ENCODE measurements at places on chromosomes 16 and 17.

GRCh38 chr17:32565401-32565800 lies 78.6 kb downstream of the CDK5R1 start:
- no peak for DNase-seq

GRCh38 chr16:58415003-58415402 lies 22.7 kb downstream of the GINS3 start:
- DNase-seq: no peak

DNA sequence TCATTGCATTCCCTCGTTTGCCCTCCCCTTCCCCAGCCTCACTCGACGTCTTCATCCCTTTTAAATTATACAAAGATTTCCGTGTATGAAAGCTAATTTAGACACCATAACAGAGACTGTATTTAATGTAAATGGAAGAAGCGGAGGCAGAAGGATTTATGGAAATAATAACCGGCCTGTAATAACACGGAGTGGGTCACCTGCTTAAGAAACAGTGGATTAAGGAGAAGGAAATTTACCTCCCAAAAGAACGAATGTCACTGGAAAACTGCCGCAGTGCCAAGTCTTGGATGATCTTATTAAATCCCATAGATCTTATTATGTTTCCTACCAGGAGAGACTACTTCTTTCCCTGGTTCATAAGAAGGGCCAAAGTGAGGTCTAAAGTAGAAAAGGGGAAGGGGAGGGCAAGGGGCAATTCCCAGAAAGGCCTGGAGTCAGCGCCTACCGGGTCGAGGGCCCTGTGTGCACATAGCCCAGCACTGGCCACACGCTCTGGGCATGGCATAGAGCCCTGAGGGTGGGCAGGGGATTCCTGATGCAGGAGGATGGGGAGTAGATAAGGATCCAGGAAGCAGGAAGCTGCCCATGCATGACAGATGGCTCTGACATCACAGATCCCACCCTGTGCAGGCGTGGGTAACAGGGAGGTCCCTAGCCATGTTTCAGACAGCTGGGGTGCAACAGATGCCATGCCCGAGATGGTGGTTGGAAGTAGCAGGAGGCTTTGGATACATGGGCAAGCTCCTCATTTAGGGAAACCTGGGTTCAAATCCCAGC lies 56.2 kb upstream of the RPL38 start:
- no peak for DNase-seq

GRCh38 chr16:89821438-89822187 lies 5.2 kb upstream of the FANCA start:
- no peak for DNase-seq

DNA sequence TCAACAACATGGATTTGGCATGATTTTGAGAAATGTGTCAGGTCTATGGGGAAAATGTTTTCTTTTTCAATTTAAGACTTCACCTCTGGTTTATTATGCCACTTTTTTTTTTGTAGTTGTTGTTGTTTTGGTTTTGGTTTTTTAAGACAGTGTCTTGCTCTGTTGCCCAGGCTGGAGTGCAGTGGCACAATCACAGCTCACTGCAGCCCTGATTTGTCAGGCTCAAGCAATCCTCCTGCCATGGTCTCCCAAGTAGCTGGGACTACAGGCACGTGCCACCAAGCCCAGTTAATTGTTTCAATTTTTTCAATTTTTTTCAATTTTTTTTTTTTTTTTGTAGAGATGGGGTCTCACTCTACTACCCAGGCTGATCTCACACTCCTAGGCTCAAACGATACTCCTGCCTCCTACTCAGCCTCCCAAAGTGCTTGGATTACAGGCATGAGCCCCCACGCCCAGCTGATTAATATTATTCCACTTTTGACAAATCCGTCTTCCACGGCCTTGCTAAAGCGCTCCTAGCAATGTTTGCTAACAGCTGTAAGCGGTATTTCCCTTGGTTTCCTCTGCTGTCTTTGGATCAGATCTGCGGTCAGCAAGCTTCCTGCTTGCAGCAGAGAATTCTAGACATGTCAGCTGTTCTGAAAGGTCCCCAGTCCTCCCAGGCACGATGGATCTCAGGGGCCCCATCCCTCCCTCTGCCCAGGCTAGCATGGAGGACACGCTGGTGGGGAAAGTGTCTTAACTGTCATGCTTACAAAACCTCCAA lies 7.0 kb upstream of the MILR1 start:
- no peak for DNase-seq

GRCh38 chr16:66342294-66342900 lies 24.1 kb upstream of the CDH5 start:
- DNase-seq: peak; percentile 14

DNA sequence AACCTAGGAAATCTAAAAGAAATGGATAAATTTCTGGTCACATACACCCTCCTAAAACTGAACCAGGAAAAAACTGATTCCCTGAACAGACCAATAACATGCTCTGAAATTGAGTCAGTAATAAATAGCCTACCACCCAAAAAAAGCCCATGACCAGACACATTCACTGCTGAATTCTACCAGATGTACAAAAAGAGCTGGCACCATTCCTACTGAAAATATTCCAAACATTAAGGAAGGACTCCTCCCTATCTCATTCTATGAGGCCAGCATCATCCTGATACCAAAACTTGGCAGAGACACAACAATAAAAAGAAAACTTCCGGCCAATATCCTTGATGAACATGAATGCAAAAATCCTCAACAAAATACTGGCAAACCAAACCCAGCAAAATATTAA lies 52.9 kb downstream of the TTC19 start:
- no peak for DNase-seq

- no peak for DNase-seq
Observed at GRCh38 chr17:5798094-5798493, 213.8 kb upstream of the NLRP1 start.

DNA sequence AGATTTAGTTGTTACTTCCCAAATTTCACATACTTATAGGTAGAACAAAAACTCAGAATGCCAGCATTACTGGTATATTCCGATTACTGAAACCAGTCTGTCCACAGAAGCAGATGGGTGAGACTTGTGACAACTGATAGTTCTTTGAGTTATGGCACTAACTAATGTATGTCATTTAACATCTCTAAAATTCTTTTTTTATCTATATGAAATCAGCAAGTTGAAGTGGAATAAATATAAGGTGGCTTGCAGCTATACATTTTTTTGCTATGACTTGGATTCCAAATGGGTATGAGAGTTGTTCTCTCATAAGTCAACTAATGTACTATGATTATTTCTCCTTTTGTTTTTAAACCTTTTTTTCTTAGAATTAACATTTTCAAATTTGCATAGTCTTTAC lies 69.1 kb downstream of the VMP1 start:
- DNase-seq: no peak

GRCh38 chr16:72815348-72816318 lies 232.3 kb downstream of the ZFHX3 start:
- no peak for DNase-seq

DNA sequence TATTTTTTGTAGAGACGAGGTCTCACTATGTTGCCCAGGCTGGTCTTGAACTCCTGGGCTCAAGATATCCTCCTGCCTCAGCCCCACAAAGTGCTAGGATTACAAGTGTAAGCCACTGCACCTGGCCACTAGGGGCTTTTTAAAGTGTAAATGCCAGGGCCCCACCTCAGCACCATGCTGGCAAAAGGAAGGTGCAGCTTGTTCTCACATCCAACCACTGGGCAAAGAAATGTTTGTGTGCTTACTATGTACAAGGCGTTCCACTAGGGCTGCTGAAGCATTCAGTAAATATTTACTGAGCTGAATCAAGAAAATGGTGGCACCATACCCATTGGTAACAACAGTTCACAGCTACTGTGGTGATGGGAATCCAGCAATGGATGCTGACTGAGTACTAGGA lies 22.6 kb downstream of the COG1 start:
- DNase-seq: no peak

GRCh38 chr17:75133001-75133400 lies 1.5 kb upstream of the NT5C start:
- no peak for DNase-seq

GRCh38 chr16:48481211-48481610 lies 96.0 kb upstream of the SIAH1 start:
- DNase-seq: no peak

- DNase-seq: no peak
Observed at GRCh38 chr16:15141586-15141985, 47.5 kb upstream of the RRN3 start.

DNA sequence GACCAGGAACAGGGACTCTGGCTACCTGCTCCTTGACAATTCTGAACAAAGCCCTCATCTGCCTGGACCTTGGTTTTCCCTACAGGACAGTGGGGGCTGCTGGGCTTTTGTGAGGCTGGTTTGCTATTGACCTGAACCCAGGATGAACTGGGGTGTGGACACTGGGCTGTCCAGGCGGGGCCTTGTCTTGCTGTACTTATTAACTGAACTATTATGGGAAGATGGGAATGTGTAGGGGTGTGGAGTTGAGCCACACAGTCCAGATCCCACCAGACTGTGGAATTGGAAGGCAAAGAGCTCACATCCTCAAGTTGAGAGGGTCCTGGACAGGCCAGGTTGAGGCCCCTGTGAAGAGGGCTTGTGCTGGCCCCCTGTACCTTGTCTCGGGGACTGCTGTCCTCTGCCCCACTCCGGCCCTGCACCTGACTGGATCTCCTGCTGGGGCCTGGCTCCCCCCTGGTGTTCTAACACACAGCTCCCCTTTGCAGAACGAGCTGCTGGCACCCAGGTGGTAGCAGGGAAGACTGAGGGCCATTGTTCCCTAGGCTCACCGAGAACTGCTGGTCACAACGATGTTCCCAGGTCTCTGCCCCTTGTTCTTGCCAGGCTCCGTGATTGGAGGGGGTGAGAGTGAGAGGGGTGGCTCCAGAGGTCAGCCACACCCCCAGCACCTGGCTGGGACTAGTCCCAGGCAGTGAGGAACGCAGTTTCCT lies 51.8 kb upstream of the CDC42EP4 start:
- DNase-seq: no peak

GRCh38 chr17:34581446-34582184 lies 2.2 kb downstream of the TMEM132E start:
- DNase-seq: no peak

DNA sequence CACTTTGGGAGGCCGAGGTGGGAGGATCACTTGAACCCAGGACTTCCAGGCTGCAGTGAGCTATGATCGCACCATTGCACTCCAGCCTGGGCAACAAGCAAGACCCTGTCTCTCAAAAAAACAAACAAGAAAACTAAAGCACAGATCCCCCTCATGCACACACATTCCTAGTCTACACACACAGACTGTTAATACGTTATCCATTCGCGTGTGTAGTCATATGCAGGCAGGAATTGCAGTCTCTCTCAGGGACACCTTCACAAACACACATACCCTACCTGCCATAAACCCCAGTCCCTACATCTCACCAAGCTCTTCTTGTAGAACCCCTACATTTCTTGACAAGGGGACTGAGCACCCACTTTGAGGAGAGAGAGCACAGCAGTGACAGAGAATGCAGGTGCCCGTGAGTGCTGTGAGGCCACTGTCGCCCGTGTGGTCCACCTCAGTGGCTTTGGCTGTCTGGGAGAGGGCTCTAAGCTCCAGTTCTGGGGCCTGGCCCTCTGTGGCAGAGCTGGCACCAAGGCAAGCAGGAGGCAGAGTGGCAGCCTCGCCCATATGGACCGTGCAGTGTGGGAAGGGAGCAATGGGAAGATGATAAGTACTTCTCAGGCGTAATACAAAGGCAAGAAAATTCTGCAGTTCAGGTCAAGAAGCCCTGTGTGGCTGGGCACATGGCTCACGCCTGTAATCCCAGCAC lies 59.0 kb upstream of the RPH3AL start:
- DNase-seq: no peak

DNA sequence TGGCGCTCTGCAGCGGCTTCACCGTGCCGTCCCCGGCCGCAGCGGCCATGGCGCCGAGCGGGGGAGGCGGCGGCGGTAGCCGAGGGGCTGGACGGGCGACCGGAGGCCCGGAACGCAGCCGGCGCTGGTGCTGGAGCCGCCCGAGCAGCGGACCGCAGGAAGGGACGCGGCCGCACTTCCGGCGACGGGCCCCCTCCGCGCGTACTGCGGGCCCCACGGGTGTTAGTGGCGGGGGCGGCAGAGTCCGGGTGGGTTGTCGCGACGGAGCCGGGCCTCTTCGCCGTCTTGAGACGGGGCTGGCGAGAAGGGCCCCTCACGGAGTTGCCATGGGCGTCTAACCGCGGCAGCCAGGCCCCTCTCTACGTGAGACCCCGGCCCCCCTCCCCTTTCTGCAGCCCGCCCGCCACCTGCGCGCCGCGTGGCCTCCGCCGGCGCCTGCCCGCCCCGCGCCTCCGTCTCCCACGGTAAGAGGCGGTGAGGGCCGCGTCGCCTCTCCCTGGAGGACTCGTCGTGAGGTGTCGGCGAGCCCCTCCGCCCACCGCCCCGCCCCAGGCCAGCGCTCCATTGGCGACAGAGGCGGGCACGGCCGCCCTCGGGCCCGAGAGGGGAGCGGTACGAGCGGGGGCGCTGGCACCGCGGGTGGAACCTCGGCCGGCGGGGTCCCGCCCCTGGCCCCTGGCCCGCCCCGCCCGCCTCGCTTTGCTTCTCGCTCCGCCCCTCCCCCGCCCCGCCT lies at the start of the genes VPS9D1 and ZNF276:
Gene VPS9D1, minus strand, starts transcription at position 86 of the 733 bp plus-strand sequence. Its CDS starts 37 bp downstream, at position 49.
Gene ZNF276, plus strand, starts transcription at position 725 of the 733 bp plus-strand sequence. CDS start 104 bp downstream, outside the sequence.
- DNase-seq: peak; percentile 78

GRCh38 chr17:40485851-40486521 lies 15.4 kb downstream of the TNS4 start:
- no peak for DNase-seq

GRCh38 chr17:73630965-73631595 lies 13.2 kb downstream of the SDK2 start:
- DNase-seq: no peak

DNA sequence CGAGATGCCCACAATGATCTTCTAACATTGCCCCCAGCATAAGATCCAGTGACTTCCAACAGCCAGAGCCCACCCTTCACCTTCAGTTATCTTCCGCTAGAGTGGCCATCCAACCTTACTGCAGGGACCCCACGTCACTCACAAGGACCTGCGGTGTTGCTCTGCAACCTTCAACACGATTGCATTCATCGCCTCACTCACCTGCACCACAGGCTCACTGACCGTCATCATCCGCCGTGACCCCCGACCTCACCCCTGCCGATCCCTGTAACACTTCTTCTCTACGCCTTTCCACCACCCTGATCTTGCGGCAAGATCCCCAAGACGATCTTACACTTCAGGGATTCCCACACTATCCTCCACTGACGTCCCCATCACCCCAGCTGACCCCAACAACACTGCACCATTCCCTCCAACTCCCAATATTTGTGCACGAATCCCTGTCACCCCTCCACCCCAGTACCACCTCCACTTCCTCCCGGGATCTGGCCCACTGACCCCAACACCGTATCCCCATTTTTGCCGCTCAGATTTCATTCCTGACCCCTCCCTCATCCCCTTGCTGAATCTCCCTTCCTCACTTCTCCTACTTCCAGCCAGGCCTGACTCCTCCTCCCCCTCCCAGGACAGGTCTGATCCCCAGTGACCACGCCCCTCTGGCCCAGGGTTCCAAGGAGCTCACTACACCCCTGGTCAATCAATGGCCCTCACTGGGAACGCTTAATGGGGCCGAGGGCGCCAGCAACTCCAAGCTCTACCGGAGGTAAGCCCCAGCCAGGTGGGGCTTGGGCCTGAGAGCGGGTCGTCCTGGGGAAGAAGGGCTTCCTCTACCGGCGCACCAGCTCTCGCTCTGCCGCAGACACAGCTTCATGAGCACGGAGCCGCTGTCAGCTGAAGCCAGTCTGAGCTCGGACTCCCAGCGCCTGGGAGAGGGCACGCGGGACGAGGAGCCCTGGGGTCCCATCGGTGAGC lies 7.6 kb downstream of the RUNDC3A start:
- no peak for DNase-seq
